ENCODE measurements at places on chromosomes 6 and 20.

- no peak for DNase-seq
Observed at GRCh38 chr20:37396416-37397075, 50.6 kb downstream of the SRC start.

- DNase-seq, result no peak
Observed at GRCh38 chr20:20195021-20195705, 142.8 kb downstream of the CFAP61 start.

DNA sequence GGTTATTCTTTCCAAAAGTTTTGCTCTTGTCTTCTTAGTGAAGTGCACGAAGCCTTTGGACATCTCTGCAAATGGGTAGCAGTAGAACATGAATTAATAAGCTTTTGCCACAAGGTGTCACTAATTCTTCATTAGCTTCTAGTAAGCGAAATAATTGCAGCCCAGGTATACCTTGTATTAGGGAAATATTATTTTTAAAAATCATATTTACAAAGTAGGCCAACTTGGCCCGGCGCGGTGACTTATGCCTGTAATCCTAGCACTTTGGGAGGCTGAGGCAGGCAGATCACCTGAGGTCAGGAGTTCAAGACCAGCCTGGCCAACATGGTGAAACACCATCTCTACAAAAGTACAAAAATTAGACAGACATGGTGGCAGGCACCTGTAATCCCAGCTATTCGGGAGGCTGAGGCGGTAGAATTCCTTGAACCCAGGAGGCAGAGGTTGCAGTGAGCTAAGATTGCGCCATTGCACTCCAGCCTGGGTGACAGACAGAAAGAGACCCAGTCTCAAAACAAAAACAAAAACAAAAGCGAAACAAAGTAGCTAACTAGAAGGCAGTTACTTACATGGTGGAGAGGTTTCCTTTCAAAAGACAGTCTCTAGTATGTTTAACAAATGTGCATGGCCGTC is 8.8 kb upstream of the RSPH3 start:
- no peak for DNase-seq

DNA sequence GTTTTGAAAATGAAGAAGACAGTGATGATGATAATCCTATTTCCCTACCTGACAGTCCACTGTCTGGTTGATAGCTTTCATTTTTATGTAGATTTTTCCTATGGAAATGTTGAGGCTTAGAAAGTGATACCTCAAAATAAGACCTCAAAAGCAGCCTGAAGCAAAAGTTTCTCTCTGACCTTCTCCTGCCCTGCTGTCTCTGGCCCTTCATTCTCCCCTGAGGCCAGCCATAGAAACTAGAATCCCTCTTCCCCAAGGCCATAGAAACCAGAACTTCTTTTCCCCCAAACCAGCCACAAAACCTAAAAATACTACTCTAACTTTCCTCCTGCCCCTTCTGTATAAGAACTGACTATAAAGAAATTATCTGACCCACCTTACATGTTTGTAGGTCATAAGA is 52.6 kb upstream of the GCM1 start:
- no peak for DNase-seq

DNA sequence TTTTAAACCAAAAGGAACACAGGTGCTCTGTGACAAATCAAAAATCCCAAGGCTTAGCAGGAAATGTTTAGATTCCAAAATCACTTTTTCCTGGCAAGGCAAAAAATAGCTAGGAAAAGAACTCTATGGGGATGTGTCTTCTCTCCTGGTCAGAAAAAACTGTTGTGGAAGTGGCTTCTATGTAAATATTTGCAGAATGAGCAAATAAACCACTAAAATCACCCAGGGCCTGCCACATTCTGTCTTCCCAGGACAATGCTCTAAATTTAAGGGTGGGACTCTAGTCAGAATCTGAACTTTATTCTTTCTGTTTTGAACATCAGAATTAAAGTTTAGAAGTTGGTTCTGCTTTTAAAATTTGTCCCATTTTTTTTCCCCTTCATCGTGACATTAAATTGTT is 29.3 kb downstream of the GCM1 start:
- DNase-seq, result no peak

- no peak for DNase-seq
Observed at GRCh38 chr6:130164251-130164650, 58.5 kb downstream of the SAMD3 start.

DNA sequence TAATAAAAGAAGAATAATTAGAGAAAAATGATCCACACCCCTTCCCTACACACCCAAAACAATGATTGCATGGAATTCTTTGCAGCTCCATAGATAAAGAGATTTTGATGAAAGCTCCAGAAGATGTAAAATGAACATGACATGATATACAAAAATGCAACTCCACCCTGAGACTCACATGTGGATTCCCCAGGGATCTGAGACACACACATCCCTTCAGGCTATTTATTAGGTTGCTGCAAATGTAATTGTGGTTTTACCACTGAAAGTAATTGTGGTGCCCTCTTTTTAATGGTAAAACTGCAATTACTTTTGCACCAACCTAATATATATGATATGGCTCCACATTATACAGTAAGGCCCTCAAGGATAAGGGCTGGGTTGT is 40.4 kb upstream of the TBC1D7 start:
- no peak for DNase-seq

GRCh38 chr20:4708856-4709255 is 12.9 kb upstream of the PRND start:
- DNase-seq, result no peak

GRCh38 chr20:61852268-61853072 is 213.2 kb downstream of the TAF4 start:
- DNase-seq, result no peak

- no peak for DNase-seq
Observed at GRCh38 chr6:28137505-28137981, 4.1 kb upstream of the ZKSCAN8 start.

DNA sequence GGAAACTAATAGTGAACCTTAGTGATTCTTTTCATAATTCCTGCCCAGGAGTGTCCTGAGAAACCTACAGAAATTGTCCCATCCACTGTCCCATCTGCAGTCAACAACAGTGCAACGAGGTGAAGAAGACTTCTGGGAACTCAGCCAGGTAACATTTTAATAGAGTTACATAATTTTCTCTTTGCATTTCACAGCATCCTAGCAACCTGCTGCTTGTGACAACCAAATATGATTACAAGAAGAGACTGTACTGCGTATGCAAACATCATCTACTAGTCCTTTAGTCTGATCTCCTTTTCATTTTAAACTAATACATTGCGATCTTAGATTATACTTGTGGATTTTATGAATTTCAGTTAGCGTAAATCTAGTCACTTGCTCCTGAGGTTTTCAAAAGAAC is 951.6 kb downstream of the TFAP2A start:
- DNase-seq, result no peak

DNA sequence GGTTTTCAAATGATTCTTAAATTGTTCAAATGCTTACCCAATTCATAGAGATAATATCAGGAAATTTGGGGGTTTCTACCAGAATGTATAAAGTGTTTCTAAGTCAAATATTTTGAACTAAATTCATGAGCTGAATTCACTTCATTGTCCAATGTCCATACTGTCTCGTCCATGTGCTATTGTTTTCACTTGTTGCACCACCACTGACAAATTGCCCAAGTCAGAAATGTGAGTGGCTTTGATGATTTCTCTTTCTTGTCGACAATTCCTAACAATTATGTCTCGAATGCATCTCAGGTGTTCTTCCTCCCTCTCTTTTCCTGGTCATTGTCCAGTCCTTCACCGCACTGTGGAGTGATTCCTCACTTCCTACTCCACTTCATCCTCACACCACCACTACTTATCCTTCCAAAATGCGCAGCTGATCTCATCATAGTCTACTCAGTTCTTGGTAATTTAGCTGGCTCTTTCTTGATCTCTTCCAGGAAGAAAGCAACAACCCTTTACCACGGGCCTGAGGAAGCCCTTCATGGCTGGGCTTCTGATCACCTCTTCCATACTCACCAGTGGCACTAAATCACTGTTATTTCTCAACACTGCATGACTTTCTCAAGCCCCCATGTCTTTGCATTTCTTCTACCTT is 161.1 kb downstream of the FOXA2 start:
- DNase-seq, result no peak

- no peak for DNase-seq
Observed at GRCh38 chr20:18989736-18990474, 176.3 kb downstream of the SCP2D1 start.
